Left forelimb (tissue), 1 donor: ENCODE measurements at places on chromosomes 1 and 21.

DNA sequence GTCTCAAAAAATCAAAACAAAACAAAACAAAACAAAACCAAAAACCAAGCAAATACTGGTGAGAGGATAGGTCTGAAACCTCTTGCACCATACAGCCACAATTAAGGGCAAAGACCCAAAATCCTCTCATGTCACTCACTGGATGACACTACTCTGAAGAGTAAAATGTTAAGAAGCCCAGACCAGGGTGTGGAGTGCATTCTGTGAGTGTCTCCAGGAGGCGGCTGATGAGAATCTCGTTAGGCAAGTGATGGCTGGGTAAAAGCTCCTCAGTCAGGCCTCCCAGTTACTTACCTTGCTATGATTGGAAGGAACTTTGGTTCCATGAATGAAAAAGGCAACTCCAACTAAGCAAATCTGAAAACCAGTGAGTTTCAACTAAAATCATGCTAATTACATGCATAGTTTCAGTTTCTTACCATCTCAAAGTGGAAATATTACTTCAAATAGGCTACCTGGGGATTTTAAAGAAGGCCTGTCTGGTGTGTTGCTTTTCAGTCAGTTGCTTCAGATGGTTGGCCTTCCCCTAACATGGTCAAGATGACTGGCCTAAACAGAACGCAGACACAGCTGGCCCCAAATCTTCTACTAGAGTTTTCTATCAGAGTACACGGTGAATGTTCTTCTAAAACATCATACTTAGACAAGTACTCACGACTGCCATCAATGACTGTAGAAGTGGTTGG is 95.1 kb downstream of the KIAA0319L start:
- DNase-seq, result no peak

- DNase-seq, result no peak
These were observed 9.8 kb downstream of the INKA2 start for GRCh38 chr1:111729271-111729921.

GRCh38 chr1:17149771-17150170 is 30.5 kb upstream of the PADI2 start:
- DNase-seq, result no peak

GRCh38 chr21:42809577-42810475 is 69.5 kb downstream of the WDR4 start:
- DNase-seq, result no peak

- no peak for DNase-seq
These were observed 4.4 kb downstream of the IFI16 start for GRCh38 chr1:159014003-159014571.

GRCh38 chr1:30378991-30379581 is 344.3 kb downstream of the MATN1 start:
- DNase-seq, result peak; percentile 70

DNA sequence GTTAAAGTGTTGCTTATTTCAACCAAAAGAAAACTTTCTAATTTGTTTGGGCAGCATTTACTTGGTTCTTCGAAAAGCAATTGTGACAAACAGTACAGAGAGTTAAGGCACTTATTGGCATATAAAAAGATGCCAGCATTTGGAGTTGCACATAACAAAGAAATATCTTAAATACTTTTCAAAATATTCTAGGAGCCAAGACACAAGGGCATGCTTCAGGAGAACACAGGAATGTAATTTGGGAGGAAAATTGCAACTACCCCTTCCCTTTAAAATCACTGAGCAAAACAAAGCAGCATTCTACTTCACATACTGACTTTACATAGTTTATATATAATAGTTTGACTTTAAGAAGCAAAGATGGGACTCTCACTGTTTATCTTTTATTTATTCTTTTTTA is 4.6 kb upstream of the TIE1 start:
- no peak for DNase-seq

GRCh38 chr1:84603941-84604830 is 29.9 kb upstream of the CTBS start:
- DNase-seq, result no peak

- DNase-seq, result no peak
These were observed 1386.0 kb upstream of the ADGRL4 start for GRCh38 chr1:80392529-80392928.

DNA sequence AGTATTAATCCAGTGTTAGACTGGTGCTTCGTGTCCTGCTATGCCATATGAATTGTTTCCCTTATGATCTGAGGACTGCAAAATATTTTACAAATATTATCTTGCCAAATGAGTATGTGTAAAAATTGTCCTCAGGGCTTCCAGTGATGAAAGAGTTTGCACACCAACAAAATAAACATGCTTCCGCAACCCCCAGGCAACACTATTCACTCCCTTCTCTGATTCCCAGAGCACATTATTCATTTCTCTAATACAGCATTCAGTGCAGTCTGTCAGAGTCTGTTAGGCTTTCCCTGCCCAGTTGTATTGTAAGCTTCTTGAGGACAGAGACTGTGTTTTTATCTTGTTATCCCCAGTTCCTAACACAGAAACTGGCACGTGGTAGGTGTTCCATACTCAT is 409.9 kb upstream of the C1orf87 start:
- no peak for DNase-seq

DNA sequence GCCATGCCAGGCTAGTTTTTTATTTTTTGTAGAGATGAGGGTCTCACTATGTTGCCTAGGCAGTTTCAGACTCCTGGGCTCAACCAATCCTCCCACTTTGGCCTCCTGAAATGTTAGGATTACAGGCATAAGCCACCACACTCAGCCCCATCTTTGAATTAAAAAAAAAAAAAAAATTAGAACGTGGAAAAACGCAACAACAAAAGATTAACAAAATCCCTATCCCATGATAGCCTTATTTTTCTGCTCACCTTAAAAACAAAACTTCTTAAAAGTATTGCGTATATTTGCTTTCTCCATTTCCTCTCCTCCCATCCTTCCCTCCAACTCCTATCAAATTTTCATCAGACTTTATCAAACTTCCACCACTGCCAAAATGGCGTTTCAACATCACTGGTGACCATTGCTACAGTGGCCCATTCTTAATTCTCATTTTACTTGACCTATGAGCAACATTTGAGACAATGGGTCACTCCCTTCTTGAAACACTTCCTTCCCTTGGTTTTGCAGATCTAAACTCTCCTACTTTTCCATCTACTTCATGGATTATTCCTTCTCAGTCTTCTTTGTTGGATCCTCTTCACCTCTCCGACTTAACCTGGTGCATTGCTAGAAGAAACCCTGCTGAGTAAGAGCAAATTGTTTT is 579 bp upstream of the ZNF684 start:
- no peak for DNase-seq
